ENCODE measurements at places on chromosomes 11 and 22.

- DNase-seq: peak; percentile 21
These were observed 13.7 kb downstream of the NFRKB start for GRCh38 chr11:129881570-129882170.

GRCh38 chr22:19448739-19449421 is 1.4 kb upstream of the C22orf39 start:
- no peak for DNase-seq

DNA sequence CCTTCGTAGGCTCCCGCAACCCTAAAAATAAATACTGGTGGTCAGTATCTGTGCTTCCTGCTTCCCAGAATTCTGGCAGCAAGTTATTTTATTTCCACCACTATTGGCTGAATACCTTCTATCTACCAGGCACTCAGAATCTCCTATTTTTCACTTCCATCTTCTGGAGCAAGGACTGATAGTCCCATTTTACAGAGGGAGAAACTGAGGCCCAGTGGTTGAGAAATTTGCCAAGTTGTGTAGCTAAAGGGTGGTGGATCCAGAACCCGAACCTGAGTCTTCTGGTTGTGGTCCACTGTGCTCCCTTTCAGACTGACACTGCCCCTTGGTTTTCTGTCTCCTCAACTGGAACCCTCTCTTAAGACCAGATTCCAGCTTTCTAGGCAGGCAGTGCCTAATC is 31.6 kb downstream of the NECTIN1 start:
- no peak for DNase-seq

- DNase-seq: no peak
These were observed 6.8 kb upstream of the ESAM start for GRCh38 chr11:124768914-124769313.

GRCh38 chr11:95549301-95549700 is 240.3 kb downstream of the FAM76B start:
- DNase-seq: no peak

- DNase-seq: no peak
These were observed 657 bp downstream of the ELMOD1 start for GRCh38 chr11:107591378-107592230.

DNA sequence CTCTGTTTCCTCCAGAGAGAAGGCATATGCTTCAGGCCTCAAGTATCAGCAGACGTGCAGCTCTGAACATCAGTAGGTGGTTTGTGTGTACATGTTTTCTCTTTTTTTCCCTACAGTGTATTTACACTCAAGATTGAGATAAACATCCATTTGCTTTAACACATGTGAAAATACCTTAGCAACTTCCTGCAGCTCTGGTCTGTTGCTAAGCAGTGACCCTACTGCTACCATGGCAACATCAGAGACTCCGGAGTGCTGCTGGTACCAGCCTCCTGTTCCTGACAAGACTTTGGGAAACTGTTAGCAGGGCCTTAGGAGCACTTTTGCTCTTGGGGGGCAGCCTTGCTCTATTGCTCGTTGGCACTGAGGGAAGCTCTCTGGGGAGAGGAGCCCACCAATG is 221.2 kb upstream of the PLET1 start:
- no peak for DNase-seq

DNA sequence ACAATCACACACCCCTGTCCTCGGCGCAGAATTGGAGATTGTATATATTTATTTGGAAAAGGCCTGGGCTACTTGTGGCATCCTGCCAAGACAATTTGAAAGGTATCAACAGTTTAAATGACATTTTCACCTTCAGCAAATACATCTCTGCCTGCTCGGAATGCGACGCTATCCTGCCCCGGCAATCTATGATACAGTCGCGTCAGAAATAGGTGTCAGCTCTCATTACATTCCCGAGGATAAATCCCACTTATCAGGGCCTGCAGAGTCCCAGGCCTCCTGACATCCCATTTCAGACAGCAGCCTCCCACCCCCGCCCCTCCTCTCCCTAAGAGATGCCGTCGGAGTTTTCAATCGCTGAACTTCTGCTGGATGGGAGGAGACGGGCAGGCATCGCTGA is 114.7 kb downstream of the BRD1 start:
- no peak for DNase-seq

DNA sequence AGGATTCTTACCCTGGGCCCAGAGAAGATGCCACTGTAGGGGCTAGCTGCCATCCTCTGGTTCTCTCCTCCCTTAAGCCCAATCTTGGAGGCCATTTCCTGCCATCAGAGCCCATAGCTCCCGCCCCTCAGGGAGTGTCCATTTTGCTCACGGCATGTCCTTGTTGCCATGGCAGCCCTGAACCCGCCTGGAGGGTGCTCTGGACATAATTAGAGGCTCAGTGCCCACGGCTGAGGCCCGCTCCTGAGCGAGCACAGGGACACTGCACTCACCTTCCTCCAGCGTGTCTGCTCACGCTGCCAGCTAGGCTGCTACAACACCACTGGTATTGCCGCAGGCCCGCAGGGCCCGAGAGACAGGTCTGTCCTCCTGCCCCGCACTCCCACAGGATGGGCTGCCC is 11.1 kb upstream of the SUSD2 start:
- DNase-seq: no peak

GRCh38 chr22:28950617-28951411 is 67.4 kb downstream of the ZNRF3 start:
- no peak for DNase-seq

GRCh38 chr11:12540913-12541582 is 133.2 kb upstream of the TEAD1 start:
- peak; percentile 94 for DNase-seq

DNA sequence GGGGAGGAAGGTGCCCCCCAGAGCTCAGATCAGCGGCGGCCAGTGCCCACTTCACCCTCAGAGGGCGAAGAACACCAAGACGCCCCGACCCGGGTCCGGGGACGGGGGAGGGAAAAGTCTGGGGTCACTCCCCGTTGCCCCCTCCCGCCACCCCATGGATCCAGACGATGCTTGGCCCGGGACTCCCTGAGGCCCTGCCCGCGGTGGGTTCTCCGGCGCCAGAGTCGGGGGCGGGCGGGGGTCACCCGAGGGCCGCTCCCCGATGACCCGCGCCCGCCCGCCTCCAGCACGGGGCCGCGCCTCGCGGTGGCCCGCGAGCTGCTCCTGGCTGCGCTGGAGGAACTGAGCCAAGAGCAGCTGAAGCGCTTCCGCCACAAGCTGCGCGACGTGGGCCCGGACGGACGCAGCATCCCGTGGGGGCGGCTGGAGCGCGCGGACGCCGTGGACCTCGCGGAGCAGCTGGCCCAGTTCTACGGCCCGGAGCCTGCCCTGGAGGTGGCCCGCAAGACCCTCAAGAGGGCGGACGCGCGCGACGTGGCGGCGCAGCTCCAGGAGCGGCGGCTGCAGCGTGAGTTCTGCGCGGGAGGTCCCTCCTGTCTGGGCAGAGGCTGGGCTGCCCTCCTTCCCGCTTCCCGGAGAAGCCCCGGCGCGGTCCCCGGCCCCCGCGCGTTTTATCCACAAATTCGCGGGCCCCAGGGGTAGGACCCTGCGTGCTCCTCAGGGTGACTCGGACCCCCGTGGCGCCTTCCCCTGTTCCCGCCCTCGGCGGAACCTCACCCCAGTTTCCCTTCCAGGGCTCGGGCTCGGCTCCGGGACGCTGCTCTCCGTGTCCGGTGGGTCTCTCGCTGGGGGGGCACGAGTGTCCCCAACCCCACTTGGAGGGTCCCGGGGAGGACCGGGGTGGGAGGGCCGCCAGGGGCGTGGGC is 1.1 kb downstream of the NLRP6 start:
- no peak for DNase-seq

DNA sequence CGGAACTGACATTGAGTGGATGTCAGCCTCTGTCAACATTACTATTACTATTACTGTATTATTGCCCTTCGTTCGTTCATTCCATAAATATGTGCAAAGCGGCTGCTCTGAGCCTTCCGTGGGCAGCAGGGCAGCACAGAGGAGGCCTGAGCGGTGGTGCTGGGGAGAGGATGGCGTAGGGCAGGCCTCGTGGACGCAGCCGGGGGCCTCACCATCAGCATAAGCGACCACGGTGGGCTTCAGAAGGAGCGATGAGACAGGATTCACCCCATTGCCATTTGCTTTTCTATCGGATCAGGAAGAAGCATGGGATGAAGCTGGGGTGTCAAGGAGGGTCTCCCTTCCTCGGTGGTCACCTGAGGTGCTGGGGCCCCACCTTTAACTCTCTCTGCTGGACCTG is 22.7 kb downstream of the ANO1 start:
- DNase-seq: no peak

- no peak for DNase-seq
These were observed 128.1 kb downstream of the CTTN start for GRCh38 chr11:70526116-70527045.

DNA sequence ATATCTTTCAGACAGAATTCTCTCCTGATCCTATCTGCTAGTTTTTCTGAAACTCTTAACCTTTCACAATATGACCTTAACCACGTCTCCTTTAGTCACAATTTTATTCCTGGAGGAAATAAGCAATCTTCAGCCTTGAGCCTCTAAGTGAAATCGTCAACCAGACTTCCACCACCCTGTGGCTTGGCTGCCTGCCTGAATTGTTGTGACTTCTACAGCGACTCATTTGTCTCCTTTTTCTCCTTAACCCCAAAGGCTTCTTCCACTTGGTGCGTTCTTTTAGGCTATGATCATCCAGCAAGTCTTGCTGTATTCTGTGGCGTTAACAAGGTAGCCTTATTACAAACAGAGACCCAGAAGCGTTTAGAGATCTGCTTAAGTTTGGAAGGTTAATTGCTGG is 535.1 kb upstream of the ARHGAP42 start:
- DNase-seq: no peak

GRCh38 chr11:20337526-20338154 is 25.9 kb upstream of the HTATIP2 start:
- DNase-seq: peak; percentile 11

DNA sequence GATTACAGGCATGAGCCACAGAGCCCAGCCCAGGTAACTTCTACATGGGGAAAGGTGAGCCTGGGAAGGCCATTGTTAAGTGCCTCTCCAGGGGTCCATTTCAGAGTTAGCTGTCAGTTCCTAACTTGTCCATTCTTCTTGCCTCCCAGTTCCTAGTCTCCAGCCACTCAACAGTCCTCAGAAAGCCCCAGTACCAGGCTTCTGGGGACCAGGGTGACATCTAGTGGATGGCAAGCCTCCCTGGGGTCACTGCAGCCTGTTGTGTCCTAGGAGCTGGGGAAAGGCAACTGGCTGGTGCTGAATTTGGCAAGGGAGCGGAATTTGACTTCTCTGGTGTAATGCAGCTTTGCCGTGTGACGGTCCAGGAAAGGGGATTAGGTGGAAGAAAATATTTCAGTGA is 2.1 kb downstream of the LGALS12 start:
- no peak for DNase-seq

- no peak for DNase-seq
These were observed 29.8 kb upstream of the BLID start for GRCh38 chr11:122145715-122146274.

GRCh38 chr11:13836666-13837065 is 125.9 kb upstream of the SPON1 start:
- no peak for DNase-seq

DNA sequence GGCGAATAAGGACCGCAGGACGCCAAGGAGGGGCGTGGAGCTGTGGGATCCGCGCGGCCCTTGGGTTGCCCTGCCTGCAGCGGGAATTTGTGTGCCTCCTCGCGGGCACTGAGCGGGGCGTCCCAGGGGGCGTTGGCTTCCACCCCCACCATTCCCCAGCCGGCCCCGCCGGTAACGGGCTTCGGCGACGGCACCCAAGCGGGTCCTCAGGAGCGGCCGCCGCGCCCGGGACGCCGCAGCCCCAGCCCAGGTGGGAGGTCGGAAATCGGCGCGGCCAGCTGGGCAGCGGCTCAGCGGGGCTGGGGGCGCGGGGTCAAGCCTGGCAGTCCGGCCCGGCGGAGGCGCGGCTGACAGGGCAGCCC is 320 bp downstream of the CLTCL1 start:
- DNase-seq: no peak

DNA sequence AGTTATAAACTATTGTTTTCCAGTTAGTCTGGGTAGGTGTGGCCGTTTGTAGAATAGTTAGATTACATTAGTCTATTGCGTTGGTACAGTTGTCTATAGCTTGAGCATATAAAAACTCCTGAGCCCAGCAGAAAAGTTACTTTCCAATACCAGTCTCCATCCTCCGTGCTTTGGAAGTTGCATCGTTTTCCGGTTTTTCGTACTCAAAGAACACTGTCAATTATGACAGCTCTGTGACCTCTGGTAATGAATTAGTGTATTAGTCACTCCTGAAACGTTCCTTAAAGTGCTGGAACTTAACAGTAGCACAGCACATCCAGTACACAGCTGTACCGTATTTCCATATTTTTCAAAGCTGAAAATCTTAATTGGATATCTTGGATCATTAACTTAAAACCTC is 808 bp upstream of the MSANTD2 start:
- peak; percentile 39 for DNase-seq

- no peak for DNase-seq
These were observed 94.5 kb downstream of the CASP12 start for GRCh38 chr11:104803776-104804175.

GRCh38 chr22:17786435-17787161 is 12.3 kb upstream of the BID start:
- DNase-seq: no peak

GRCh38 chr11:119874660-119875238 is 145.7 kb upstream of the NECTIN1 start:
- DNase-seq: no peak

DNA sequence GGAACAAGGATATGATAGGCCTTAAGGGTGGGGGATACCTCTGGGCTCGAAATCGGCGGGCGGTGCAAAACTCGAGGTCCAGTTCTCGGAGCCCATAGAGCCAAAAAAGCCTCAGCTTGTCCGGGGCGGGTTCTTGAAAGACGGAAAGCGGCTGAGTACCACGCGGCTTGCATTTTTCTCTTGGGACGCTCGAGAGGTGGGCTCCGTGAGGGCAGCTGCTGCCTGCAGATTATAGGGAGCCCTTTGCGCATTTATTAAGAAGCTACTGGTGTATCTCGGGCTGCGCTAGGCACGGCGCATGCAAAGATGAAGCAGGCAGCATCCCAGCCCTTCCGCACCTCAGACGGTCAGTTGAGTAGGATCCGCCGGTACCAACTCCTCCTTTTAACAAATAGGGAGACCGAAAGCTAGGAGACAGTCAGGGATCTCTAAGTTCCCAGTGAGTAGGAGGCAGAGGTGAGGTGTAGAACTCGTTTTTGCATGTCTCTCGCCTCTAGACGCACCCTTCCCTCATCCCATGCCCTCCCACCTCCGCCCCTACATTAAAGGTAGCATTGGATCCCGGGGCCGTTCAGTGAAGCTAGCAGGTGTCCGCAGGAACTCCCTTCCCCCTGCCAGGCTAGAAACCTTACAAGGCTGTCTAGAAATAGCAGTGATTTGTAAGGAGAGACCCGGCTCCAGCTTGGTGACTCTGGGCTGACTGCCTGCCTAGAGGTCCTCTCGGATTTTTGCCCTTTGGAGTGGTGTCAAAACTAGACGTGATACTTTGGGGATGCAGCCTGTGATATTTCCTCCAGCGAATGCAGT is 768 bp downstream of the LDHA start:
- peak; percentile 3 for DNase-seq

- no peak for DNase-seq
These were observed 484.7 kb upstream of the TENM4 start for GRCh38 chr11:79925570-79925969.

All from IMR-90 (cell line).